ENCODE measurements at places on chromosomes 6 and 20. TPM values are rescaled to one million over a fixed set of nuclear protein-coding genes. Genes with fewer than 3 reads are reported as not detected.

Gene MDC1
- total RNA-seq: 5.4 TPM

Gene VGLL2
- not detected for total RNA-seq

Gene RIN2
- 57.3 TPM for total RNA-seq

DNA sequence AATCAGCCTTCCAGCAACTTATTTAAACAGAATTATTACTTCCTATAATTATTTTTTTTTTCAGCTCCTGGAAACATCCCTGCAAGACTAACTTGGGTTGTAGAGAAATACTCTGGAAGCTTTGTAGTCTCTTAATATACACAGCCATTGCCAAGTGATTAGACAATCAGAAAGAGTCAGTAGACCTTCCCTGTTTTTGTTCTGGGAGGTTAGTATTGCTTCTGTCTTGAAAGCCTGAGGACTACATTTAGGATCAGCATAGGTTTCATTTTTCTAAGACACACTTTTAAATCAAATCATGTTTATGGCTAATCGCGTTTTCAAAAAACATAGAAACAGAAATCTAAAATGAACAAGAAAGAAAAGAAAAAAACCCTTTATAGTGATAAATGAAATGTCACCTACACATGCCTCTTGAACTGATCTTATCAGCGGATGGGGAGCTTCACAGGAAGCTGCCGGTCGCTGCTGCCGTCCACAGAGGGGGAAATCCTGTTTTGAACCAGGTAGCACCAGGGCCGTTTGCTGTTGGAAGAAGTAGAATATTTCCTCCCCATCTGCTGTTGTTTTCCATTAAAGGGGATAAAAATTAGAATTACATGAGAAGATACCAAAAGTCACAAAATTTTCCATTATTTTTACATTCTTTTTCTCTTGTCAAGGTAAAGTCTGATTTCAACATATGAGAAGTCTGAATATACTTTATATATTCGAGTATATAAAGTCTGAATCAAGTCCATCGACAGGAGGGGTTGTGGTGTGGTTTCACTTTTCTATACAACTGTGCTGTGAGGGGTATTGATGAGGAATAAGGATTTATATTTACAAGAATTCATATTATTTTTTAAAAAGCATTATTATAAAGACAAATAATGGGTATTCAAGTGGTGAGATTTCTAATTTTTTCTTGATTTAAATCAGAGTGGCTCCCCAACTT, 94.6 kb downstream of the ARMC2 start:
- no peak for DNase-seq

DNA sequence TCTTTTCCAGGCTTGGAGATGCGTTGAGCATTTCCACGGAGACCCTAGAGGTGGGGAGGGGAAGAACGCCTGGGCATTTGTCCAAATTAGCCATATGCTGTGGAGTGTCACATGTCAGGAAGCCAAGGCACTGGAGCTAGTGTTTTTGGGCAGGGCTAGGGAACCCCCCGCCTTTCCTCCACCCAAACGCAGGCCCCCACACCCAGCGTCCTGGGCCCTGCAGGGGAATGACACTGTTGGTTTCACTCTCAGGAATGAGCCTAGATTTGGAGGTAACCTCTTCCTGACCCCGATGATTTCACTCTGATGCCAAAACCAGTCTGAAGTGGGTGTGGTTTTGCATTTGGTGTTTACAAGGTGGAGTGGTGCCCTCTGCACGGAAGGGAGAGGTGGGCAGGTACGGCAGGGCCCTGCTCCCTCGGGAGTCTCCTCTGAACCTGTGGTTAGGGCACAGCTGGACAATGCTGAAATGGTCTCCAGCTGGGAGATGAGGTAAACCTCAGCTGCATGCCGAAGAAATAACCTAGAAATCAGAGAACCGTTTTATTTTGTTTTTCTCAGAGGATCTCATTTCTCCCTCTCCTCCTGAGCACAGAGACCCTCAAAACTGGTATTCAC, 29.5 kb downstream of the MTHFD1L start:
- DNase-seq: peak; percentile 54

- DNase-seq: no peak
Observed at GRCh38 chr6:31339210-31339609, 17.8 kb downstream of the HLA-B start.

DNA sequence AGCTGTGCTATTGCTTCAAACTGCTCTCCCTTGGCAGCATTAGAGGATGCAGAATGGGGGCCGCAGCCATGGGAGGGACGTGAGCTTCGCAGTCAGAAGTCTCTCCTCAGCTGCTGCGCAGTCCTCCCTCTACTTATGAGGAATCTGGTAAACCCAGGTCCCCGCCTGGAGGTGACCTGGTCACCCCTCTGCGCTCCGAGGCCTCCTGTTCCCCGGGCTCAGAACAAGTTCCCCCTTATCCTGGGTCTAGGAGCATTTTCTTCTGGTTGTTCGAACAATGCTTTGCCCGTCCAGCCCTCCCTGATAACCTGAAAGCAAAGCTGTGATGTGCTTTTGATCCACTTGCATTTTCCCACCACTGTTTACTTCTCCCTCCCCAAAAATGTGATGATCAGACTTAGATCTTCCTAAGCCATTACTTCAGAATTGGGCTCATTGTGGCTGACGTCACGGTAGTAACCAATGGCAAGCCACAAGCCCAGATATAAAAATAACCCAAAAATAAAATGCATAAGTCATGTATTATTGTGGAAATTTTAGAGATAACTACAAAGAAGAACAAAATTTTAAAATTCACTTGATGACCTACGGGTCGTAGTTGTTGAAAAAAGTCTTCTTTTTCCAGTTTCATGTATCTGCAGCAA, 80.7 kb downstream of the SERAC1 start:
- no peak for DNase-seq

- no peak for DNase-seq
Observed at GRCh38 chr6:34080357-34080756, 65.5 kb downstream of the GRM4 start.

GRCh38 chr6:149153693-149154092, 163.8 kb upstream of the TAB2 start:
- no peak for DNase-seq

DNA sequence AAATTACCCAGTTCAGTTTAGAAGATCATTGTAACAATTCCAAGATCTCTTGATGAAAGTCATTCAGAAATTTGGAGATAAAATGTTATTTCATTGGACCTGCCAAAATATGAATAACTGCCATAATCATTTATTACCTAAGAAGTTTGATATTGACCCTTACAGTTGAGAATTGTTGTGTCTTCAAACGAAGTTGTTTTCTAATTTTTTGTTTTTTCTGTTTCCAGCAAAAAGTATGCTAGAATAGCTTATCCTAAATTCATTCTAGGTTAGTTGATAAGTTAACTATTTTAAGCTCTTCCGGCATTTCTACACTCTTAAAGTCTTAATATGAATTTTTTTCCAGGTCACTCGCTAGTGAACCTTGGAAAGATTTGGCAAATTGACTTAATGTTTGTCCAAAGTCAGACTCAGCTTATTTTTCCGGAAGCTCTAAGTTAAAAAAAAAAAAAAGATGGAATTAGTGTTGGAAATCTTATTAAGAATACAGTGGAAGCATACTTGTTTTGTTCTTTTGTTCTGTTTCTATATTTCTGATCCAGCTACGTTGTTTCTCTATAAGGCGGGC, 28.9 kb downstream of the CYP24A1 start:
- DNase-seq: no peak

DNA sequence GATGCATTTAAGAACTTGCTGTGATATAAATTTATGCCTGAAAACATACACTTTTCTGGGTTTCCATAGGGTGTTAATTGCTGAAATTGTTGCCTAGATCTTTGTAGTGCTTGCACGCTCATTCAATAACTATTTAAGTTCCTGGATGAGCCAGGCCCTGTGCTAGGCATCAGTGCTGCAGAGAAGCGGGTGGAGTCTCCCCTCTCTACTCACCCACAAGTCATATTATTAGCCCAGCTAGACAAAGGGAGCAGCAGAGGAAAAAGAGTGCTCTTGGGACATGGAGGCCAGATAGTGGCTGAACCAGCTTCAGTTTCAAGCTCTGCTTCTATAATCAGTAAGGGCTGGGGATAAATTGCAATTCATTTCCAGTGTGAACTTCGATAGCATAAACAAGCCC, 329.1 kb downstream of the TFAP2B start:
- DNase-seq: no peak

GRCh38 chr6:140401761-140402160, 1027.3 kb upstream of the CITED2 start:
- DNase-seq: no peak

DNA sequence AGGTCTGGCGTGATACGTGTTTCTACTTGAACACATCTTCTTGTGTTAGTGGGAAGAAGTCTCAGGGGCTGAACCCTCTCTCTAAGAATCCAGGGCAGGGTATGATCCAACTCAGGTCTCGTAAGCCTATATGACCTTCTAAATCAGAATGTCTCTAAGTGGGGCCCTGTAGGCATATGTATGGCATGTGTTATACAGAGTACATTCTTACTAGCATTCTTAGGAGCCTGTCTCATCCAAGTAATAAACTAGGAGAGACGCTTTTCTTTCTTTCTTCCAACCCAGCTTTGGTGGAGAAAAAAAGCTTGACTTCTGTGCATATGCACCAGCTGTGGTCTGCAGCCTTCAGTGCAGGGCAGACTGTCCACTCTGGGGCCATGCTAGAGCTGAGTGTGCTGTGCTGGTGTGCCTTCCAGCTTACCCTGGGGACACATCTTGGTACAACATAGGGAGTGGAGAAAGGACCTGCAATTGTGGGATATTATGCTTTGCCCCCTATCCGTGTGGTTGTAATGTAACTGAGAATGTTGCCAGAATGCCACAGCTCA, 47.3 kb downstream of the L3MBTL3 start:
- DNase-seq: no peak

DNA sequence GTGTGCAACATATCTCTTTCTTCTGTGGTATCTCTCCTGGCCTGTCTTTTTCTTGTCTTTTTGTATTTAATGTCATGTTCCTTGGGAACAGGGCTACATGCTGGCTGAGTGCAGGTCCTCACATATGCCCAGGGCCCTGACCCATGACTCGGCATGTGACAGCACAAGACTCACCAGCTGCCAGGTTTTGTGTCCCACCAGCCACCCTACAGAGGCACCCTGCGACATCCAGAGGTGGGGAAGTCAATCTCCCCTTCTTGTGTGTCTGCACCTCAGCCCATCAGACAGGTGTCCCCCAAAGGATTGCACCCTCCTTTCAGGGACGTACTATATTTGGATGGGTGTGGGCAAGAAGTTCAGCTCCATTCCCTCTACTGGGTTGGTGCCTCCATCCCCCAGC, 576.3 kb downstream of the RNF144B start:
- no peak for DNase-seq

GRCh38 chr6:106119546-106119945, 33.4 kb downstream of the PRDM1 start:
- no peak for DNase-seq

DNA sequence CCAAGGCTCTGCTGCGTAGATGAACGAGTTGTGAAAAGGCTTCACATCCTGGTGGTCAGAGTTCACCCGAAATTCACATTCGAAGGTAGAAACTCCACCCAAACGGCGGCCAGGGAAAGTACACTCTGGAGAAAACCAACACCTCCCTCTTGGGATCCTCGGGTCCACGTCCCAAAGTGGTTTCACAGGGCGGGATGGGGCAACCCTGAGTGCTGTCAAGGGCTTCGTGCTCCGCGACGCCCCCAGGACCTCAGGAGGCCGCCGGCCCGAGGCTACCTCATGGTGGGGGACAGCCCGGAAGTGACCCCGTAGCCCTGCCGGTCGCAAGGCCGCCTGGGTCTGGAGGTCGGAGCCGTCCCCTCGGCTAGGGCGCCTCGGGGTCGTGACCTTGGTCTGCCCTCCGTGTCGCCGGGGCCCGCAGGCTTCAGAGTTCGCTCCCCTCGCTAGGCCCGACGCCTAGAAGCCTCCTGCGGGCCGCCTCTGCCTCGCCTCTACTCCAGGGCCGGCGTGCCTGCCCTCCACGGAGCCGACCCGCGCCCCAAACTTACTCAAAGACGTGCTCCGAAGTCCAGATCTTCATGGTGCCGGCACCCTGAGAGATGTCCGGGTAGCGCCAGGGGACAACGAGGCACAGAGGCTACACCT, at the start of gene PRELID3B:
TSS of gene PRELID3B (minus strand) at position 636 of the 645 bp plus-strand sequence. CDS start at position 580, 56 bp downstream.
- DNase-seq: peak; percentile 77

- DNase-seq: peak; percentile 35
Observed at GRCh38 chr6:35076997-35077712, 64.0 kb downstream of the TCP11 start.

- no peak for DNase-seq
Observed at GRCh38 chr6:39561536-39562266, 163.5 kb downstream of the KIF6 start.

- no peak for DNase-seq
Observed at GRCh38 chr6:119112812-119113530, 34.5 kb upstream of the FAM184A start.

- peak; percentile 63 for DNase-seq
Observed at GRCh38 chr6:7324520-7324919, 11.5 kb upstream of the SSR1 start.

DNA sequence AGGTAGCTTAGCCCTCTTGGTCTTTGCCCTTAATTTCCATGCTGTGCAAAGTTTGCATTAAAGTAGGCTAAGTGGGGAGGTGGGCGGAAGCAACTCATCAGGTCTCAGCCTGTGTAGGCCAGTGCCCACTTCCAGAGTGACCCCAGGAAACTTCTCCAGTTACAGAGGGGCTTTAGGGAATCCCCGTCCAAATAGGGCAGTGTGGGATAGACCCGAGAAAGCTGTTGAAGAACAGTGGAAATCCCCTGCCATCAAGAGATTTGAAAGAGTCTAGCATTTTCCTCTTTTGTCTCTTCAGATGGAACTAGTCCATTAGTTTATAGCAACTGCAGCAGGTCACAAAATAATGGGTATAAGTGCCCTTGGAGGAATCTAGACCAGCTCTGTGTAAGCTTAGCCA, 20.2 kb downstream of the SF3B5 start:
- DNase-seq: no peak

All from sigmoid colon (tissue), 7 donors.